NCI-H1105 (cell line): ENCODE measurements at places on chromosomes 2 and 18.

DNA sequence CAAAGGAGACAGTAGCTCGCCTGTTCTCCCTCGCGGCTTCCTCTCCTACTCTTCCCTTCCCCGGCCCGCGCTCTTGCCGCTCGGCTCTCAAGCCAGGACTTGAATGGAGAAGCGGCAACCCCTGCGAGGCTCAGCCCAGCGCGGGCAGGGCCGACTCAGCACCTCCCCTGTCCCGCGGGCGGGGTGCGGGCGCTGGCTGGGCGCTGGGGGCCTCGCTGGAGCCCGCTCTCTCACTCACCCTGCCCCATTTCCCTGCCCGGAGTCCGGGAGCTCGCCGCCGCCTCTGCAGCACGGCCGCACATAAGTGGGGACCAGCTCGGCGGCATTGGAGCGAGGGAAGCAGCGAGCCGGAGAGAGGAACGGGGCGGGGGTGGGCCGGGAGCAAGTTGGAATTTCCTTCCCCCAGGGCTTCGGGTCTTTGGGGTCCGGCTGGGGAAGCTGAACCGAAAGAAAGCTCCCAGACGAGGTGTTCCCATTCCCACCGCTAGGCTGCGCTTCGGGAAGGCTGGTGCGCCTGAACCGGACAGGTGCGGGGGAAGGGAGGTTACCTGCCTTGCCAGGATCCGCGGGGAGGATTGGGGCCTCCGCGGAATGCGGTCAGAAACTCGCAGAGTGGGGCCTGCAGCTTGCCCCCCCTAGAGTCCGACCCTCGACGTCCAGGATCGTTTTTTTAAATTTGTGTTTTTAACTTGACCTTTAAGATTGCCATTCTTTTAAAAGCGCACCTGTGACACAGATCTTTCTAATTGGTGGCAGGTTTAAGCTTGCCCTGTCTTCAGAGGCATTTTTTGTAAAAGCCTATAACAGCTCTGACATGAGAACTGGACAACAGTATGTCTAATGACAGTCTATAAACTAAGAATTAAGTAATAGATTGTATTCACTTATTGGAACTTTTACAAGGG, at the start of gene COBLL1:
Gene COBLL1 (minus strand): TSS at position 105 of the 905 bp plus-strand sequence. CDS start 627 bp downstream, outside the sequence.
- peak; percentile 71 for DNase-seq

DNA sequence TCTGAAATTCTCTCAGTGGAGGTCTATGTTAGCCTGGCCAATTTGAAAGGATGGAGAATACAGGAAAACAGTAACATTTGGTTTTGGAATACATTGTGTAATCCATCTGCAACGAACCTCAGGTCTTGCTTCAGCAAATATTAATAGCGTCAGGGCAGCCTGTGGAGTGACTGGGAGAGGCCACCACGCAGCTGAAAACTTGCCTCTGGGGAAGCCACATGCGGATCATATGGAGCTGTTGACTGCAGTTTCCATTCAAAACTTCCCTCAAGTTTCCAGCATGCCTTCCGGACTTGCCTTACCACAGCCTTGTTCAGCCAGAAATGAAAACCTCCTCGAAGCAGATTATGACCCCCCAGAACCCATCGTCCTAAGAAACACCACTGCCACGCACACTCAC, 25.7 kb downstream of the BCL11A start:
- DNase-seq, result no peak

GRCh38 chr2:9812945-9813311, 30.3 kb upstream of the TAF1B start:
- DNase-seq, result no peak

DNA sequence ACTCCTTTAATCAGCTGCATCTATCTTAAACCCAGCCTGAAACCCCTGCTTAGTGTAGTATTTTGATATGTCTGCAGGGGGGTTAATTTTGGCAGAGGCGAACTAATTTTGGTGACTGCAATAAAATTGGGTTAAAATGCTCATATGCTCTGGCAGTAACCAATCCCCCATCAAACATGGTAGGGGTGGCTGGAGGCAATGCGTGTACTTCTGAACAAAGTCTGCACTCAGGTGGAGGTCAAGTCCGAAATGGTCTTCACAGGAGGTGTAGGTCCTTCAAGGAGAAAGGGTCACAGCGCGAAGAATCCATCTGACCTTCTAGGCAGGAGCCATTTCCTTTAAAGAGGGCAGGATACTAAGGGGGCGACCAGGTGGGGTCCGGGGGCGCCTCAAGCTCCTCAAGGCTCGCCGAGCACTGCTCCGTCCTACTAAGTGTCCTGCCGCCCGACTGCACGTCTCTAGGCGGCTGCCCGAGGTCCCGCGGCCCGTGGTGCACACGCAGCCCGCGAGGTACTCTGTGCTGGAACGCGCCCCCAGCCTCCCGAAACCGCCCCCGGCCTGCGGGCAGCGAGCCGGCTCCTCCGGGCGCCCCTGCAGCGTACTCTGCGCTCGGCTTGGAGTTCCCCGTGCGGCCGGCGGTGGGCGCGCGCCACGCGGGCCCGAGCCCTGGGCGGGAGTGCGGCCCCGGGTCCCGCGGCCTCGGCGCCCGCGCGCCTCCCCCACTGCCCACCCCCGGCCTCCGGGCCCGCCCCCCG, 1.7 kb upstream of the LDLRAD4 start:
- DNase-seq, result no peak

DNA sequence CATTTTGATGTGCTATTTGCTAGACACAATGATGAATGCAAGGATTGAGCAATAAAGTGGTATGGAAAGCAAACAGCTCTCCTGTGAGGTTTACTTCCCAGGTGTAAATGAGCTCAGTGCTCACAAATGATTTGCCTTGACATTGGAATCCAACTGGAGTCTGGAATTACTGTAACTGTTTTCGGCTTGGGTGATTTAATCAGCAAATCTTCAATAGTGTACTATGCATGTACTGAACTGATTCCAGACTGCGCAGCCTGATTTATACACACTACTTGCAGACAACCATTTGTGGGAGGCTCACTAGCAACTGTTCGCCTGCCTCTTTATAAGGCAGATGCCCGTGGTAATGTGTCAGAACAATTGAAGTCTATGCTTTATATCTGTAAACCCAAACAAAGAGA, 27.9 kb upstream of the SOX11 start:
- no peak for DNase-seq

GRCh38 chr2:213752575-213752974, 468.3 kb downstream of the SPAG16 start:
- DNase-seq, result no peak

DNA sequence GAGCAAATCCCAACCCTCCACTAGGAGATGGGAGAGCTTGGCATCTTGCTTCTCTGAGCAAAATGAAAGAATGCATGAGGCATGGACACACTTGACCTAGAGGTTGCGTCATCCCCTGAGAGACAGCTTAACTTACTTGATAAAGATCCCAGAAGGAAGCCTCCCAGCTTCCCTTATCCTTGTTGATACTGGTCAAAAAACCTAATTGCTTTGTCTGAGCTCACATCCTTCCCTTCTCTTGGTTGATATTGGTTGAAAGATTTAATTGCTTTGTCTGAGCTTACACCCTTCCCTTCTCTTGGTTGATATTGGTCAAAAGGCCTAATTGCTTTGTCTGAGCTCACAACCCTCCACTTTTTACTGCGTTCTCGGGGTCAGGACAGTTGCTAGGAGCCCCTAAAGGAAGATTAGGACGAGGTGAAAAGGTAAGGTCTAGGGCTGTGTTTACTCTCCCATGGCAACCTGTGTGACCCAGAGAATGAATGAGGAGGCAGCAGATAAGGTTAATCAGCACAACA, 12.2 kb upstream of the BOD1L2 start:
- DNase-seq, result no peak

- DNase-seq, result no peak
Measured at GRCh38 chr2:15383695-15384350, 177.3 kb downstream of the NBAS start.

GRCh38 chr2:148006249-148007007, 14.1 kb downstream of the ORC4 start:
- DNase-seq, result no peak

GRCh38 chr2:10890706-10891270, 20.9 kb upstream of the KCNF1 start:
- DNase-seq, result no peak

- no peak for DNase-seq
Measured at GRCh38 chr18:23369266-23369665, 83.8 kb upstream of the RIOK3 start.

- DNase-seq, result no peak
Measured at GRCh38 chr2:46569766-46570165, 90.4 kb downstream of the TMEM247 start.

DNA sequence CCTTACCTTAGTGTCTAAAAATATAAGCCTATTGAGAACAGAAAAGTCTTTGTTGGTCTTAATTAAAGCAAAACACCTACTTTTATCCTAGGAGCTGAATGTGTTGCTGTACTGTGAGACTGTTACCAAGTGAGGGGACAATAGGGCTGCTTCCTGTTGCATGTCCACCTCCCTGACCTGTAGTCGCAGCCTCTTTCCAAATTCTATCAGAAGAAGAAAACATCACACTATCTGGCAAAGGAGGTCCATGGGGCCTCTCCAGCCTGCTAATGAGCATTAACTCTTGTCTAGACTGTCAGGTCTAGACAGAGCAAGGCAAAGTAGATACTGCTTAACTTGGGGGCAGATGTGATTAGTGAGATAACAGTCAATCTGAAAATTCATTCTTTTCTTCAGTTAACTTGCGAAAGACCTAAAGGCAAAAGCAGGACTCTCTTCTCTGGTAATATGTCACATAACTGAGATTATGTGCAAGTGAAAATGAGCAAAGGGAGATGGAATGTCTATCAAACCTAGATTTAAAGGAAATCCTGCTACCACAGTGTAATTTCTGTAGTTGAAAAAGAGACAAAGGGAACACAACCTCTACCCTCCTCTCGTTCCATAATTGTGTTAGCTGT, 66.9 kb downstream of the CDH20 start:
- DNase-seq, result no peak

DNA sequence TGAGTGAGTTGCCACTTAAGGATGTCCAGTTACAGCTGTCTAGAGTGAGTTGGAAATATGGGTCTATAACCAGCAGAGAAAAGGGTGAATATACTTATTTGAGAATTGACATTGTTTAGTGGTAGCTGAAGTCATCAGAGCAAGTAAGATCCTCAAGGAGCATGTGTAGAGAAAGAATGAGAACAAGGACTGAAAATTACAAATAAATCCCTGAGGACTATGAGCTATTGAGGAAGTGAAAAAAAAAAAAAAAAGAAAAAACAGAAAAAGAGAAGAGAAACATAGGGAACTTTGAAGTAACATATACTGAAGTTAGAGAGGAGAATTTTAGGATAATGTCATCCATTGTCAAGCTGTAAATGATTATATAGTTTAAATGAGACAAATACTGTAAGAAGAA, 134.0 kb upstream of the CCDC68 start:
- no peak for DNase-seq

DNA sequence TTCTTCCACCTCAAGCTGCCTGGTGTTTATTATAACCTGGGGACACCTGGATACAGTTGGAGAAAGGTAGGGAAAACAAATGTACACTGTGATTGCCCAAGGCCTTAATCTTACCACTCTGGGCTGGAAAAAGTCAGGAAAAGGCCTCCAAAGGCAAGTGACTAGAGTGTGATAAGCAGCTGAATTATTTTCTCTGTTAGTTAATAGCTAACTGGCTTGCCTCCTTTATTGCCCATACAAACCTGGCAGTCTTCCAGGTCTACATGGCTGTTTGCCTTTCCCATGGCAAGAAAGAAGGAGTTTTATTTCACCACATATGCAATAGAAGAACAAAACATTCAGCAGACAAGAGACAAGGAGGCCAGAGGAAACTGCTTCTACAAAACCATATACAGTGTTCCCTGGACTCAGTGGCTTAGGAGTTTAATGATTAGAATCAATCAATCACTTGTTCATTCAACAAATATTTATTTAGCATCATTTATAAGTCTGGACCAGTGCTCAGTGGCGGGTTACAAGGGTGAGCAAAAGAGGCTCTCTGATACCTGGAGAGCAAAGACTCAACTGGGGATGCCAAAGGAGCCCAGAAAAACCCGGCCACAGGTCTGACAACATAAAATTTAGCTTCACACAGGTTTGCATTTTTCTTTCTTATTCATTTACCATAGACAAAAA, 27.5 kb upstream of the SUCLG1 start:
- DNase-seq, result peak; percentile 57

DNA sequence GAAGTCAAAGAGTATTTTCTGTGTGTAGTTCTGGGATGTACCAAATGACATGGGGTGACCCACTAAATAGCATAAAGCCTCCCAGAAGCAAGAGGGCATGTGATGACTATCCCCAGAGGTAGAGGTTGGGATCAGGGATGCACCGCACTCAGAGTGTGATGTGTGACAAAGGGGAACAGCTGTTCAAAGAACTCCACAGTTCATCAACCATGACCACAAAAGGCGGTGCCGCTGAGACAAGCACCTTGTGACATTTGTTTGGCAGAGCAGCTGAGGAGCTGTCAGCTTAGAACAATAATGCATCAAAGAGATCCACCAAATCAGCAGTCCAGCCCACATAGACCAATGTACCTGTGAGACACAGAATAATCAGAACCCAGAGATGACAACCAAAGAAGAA, 81.3 kb downstream of the VWC2L start:
- no peak for DNase-seq

DNA sequence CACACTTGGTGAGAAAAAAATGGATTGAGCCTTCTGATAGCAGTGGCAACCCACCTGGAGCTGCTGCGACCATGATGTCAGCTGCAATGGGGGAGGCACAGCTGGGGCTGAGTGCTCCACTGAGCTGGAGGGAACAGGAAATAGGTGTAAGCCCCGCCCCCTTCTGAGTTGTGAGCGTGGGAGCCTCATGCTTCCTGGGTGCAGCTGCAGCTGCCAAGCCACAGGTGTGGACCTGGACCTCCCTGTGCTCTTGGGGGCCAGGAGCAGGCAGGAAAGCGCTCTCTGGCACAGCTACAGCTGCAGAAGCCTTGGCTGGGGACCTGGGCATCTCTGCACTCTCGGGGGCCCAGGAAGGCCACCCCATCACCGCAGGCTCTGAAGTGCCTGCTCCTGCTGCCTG, 970.6 kb downstream of the DCDC2C start:
- no peak for DNase-seq

- no peak for DNase-seq
Measured at GRCh38 chr2:63049211-63049969, 1.2 kb upstream of the OTX1 start.

DNA sequence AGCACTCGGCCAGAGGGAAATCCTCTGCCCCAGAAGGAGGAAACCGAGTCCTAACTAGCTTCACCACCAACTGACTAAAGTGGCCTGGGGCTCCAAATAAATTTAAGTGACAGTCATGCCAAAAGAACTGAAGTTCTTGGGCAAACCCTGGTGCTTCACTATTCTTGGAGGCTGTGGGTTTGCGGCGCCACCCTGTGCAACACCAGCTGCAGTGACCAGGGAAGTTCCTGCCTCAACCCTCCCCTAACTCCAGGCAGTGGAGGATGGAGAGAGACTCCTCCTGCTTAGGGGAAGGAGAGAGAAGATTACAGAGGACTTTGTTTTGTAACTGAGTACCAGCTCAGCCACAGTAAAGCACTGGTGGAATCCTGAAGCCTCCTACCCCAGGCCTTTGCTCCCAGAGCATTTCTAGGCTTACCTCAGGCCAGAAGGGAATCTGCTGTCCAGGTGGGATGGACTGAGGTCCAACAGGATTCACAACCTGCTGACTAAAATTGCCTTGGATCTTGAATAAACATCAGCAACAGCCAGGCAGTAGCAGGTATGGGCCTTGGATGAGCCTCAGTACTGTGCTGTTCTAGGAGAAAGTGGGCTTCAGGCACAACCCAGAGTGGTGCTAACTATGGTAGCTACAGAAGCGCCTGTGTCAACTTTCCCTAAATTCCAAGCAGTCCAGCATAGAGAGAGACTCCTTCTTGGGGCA, 29.4 kb upstream of the BMP10 start:
- no peak for DNase-seq
